Left forelimb (tissue), 1 donor: ENCODE measurements at places on chromosomes 4 and X.

DNA sequence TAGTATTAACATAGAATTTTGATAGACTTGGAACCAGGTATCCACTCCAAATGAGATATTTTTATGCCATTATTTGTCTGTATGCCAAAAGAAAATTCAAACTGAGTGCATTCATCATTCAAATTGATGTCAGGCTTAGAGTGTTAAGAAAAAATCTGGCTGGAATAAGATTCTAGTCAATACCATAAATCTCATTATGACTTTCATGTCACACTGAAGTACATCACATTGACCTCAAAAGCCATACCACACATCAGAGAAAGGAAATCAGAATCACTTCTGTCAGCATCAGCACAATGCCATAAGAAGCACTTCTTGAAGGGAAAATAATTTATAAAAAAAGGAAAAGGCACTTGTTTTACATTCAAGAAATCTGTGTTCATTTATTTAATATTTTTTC, 119.0 kb upstream of the BMP3 start:
- DNase-seq = no peak

- peak; percentile 62 for DNase-seq
These were observed 4.9 kb upstream of the CPLX1 start for GRCh38 chr4:830601-831482.

DNA sequence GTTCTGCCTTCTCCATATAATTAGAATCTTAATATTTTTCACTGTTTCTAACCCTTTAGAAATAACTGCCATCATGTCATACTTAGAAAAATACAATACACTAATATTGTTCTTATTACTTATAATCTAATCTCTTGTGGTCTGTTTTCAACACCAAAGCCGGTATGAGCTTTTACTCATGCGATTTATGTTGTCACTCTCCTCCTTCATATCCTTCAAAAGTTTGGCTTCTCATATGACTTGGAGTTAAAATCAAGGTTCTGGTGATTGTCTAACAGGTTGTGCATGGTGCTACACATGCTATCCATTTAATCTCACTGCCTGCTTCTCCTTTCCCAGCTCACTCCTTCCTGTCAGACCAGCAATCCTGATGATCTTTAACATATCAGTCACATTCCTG, 1392.9 kb downstream of the ARAP2 start:
- no peak for DNase-seq

GRCh38 chr4:145805490-145805889, 125.5 kb downstream of the C4orf51 start:
- no peak for DNase-seq

- no peak for DNase-seq
These were observed 926.5 kb downstream of the PDHA2 start for GRCh38 chr4:96766359-96766758.

DNA sequence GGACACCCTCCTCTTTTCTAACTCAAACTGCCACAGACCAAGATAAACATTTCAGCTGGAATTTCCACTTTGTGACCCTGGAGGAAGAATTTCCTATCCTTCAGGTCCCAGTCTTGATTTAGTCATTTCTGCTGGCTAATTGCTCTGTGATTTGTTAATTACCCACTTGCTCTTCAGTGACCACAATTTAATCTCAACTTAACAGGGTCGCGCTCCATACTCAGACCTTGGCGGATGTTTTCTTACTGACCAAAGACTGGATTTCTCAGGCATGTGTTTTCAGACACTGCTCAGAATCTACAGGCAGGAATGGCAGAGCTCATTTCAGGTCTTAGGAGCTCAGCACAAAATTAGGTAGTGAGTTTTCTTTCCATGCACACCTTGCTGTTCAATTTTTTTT, 188.9 kb downstream of the ASMT start:
- DNase-seq = no peak

DNA sequence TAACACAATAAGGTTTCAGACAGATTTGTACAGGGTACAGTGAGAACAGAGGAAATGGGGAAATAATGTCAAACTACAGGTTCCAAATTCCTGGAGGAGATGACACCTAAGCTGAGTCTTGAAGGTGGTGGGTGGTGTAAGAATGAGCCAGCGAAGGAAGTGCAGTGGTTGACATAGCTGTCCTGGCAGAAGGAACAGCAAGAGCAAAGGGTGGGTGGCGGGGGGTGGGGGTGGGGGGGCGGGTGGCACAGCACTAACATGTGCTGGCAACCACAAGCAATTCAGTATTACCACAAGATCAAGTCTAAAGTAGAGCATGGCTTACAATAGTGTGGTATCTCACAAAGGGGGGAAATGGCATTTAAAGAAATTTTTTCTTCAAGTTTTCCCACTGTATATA, 13.1 kb upstream of the G3BP2 start:
- no peak for DNase-seq

GRCh38 chrX:135977611-135978010, 3.8 kb upstream of the MMGT1 start:
- no peak for DNase-seq

GRCh38 chr4:35052546-35052945, 1191.8 kb downstream of the ARAP2 start:
- no peak for DNase-seq
